ENCODE measurements at places on chromosomes 3 and 15.

DNA sequence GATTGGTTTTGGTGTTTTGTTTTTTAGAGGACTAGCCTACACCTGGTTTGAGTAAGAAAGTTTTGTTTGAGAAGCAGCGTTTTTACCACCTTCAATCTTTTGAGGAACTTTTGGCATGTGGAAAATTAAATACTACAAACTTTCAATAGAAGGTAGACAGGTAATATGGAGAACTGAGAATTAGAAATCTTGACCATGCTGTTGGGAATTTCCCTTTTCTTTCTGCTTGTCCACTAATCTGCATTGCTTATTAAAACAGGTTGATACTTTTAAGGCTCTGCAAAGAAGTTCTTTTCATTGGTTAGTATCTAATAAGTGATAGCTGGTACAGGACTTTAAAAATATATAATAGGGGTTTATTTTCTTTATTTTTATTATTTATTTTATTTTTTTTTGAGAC is 31.9 kb downstream of the UBE2E1 start:
- no peak for DNase-seq

GRCh38 chr3:30694148-30694547 is 87.7 kb downstream of the TGFBR2 start:
- no peak for DNase-seq

DNA sequence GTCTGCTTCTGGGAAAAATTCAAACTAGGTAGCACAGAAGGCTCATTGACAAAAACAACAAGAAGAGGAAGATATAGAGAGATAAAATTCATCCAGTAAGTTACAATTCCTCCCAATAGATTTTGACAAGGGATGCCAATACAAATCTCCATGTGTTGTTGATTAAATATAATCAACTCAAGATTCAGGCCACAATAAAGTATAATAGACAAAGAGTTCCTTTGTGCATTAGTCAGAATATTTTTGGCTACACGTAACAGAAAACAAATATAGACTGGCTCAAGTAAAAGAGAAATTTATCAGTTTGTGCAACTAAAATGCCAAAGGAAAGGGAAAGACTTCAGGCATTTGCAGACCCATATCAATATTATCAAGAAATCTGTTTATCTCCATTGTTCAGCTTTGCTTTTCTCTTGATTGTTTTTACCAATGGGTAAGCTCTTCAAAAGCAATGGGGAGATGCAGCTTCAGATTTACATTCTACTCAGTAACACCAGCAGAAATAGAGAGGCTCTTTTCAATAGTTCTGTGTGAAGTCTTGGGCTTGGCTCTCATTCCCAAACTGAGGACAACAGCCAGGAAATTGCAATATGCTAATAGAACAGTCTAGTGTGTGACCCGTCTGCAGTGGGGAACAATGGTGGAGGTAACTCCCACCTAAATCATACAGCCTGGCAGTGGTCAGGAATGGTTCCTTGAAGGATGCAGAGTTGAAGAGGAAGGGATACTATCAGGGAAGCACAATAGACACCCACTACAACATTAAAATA is 77.6 kb upstream of the PROK2 start:
- DNase-seq = no peak

GRCh38 chr15:96359616-96360521 is 29.4 kb downstream of the NR2F2 start:
- no peak for DNase-seq

DNA sequence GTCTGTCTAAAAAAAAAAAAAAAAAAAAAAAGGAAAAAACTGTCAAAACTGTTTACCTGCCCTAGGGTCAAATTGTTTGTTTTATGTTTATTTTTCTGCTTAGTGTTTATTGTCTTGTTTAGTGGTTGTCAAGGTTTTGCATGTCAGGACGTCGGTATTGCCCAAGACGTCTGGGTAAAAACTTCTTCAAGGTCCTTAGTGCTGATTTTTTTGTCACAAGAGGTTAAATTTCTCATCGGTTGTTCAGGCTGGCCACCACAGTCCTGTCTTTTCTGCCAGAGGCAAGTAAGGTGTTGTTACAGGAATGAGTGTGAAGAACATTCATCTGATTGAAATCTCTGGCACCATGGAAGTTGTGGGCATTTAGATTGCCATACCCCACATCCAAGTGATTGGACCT is 7.0 kb downstream of the DET1 start:
- no peak for DNase-seq
